ENCODE measurements at places on chromosomes 5 and 9.

- DNase-seq, result no peak
These were observed 14.4 kb downstream of the CARNMT1 start for GRCh38 chr9:75013735-75014134.

DNA sequence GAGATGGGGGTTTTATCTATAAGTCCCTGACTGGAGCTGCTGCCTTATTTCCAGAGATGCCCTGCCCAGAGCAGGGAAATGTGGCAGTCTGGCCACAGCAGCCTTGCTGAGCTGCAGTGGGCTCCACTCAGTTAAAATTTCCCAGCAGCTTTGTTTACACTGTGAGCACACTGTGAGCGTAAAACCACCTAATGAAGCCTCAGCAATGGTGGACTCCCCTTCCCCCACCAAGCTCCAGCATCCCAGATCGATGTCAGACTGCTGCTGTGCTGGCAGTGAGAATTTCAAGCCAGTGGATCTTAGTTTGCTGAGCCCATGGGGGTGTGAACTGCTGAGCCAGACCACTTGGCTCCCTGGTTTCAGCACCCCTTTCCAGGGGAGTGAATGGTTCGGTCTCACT is 208.7 kb upstream of the RAI14 start:
- no peak for DNase-seq

DNA sequence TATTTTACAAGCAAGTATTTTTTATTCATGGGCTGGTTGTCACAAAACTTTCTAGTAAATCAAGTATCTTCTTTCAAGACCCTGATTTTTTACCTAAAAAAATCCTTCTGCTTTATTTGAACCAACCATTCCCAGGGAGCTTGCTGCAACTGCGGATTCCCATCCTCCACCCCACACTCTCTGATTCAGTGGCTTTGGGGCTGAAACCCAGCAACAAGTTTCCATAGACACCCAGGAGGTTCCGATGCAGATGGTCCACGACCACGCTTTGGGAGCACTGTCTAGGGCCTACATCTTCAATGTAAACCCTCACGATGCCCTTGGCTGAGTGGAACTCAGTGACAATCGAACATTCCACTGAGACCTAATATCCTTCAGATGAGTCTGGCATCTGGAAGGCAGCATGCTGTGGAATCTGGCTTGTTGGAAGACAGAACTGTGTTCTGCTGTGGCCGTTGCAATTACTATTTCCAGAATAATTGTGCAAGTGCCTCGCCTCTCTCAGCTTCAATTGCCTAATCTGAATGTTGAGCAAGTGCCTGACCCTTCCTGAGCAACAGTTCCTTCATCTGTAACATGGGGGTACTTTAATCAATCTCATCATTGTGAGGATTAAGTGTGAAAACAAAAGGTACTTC is 105.1 kb downstream of the INSYN2B start:
- DNase-seq, result no peak

DNA sequence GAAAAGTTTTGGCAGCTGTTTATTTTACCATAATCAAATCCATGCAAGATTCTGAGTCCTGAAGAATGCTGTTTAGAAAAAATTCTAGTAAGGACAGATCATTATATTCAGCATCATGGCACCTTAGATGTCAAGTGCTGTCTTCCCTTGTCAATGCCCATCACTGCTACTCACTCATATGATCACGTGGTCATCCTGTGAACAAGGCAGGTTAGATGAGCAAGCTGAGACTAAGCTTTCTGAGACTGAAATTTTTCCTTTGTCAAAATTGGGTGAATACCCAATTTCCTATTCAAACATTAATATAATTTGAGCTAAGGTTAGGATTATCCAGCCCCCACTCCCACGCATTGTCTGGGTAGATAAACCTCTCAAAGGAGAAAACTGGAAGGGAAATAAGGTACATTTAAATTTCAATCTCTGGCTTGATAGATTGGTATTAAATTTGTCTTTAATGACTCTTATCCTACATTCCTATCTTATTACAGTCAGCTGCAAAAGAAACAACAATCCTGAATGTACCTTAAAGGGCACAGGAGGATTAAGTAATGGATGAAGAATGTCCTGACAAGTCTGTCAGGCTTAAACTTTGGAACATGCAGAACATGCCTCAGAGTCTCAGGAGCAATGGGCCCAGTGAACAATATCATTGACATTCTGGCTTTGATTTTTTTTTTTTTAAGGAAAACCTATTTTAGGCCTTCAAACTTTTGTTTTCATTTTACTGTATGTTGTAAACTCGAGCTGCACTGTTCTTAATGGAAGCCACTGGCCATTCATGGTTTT is 148.7 kb upstream of the RANBP3L start:
- no peak for DNase-seq

- DNase-seq, result no peak
These were observed 44.3 kb downstream of the BICD2 start for GRCh38 chr9:92720209-92720765.

DNA sequence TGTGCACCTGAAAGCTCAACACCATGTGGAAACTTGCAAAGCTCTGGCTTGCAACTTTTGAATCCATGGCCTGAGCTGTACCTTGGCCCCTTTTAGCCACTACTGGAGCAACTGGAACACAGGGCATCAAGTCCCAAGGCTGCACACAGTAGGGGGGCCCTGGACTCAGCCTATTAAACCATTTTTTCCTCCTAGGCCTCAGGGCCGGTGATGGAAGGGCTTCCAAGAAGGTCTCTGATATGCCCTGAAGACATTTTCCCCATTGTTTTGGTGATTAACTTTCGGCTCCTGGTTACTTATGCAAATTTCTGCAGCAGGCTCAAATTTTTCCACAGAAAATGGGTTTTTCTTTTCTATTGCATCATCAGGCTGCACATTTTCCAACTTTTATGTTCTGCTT is 22.7 kb upstream of the PRLR start:
- DNase-seq, result no peak

DNA sequence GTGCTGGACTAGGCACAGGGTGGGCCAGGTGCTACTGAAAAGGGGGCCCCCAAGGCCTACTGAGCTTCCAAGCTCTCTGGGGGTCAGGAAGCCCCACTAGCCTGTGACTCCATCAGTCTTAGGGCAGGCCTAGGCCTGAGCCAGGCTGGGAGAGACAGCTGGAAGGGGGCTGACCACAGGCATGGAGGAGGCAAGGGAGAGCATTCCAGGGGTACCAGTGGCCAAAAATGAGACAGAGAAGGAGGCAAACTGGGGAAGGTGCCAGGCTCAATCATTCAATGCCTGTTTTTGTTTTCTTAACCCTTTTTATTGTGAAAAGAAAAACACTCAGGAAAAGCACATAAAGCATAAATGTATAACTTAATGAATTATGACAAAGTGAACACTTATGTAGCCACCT is 26.2 kb upstream of the TCF7 start:
- no peak for DNase-seq

DNA sequence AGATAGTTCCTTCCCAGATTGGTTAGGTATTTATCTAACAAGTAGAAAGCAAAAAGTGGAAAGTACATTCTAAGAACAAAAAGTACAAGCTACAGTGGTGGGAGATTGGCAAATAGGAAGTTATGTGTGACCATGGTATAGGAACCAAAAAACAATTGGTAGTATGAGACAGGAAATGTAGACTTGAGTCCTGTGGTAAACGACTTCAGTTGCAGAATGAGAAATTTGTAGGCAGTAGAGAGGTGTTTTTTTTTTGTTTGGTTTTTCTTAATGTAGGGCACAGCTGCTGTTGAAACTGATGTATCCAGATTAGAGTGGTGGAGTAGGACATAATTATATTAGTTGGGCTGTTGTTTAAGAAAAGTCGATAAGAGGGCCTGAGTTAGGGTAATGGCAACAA is 72.0 kb downstream of the CCNH start:
- DNase-seq, result no peak

- no peak for DNase-seq
These were observed 10.2 kb downstream of the DOCK8 start for GRCh38 chr9:224582-225520.

- no peak for DNase-seq
These were observed 103.6 kb downstream of the LURAP1L start for GRCh38 chr9:12878351-12878978.

- no peak for DNase-seq
These were observed 31.5 kb upstream of the FREM1 start for GRCh38 chr9:14941501-14942405.

- no peak for DNase-seq
These were observed 113.0 kb downstream of the TRIM32 start for GRCh38 chr9:116800074-116800473.

- DNase-seq, result no peak
These were observed 1.4 kb downstream of the MLLT3 start for GRCh38 chr9:20620650-20621470.
